ENCODE measurements at places on chromosomes 1 and 21. TPM values are rescaled to one million over a fixed set of nuclear protein-coding genes. Genes with fewer than 3 reads are reported as not detected.
A peak's percentile ranks its signal among the peaks of the same experiment; 100 is the strongest.

DNA sequence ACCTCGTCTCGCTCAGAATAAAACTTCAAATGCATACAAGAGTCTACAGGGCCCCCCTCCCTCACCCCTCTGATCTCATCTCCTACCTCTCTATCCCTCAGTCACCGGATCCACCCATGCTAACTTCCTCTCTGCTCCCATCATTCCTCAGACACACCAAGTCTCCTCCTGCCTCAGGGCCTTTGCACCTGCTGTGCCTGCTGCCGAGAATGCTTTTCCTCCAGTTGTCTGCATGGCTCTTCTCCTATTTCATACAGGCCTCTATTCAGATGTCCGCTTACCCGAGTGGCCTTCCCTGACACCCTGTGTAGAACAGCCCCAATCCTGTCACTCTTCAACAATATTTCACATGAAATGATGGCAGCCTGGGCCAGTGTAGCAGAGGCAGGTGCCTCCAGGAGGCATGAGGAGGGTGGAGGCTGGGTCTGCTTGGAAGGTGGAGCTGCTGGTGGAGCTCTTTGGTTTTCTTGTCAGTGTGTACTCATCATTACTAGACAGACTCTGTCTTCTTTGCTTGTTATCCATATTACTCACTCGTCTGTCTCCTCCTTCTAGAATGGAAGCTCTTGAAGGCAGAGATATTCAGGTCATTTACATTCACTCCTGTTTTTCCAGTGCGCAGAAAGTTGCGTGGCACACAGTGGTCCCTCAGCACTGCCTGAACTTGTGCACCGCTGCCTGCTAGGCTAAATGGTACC is 4.2 kb downstream of the SH2D2A start:
- DNase-seq = no peak

- DNase-seq = no peak
These were observed 234.1 kb downstream of the SDCCAG8 start for GRCh38 chr1:243489681-243490546.

The IL24 gene
- polyA plus RNA-seq = not detected

The TMEM59 gene
- 1,181 TPM for polyA plus RNA-seq

GRCh38 chr1:56223968-56224367 is 355.4 kb downstream of the PLPP3 start:
- DNase-seq = no peak

- no peak for DNase-seq
These were observed 1.3 kb downstream of the ATXN7L2 start for GRCh38 chr1:109485001-109485400.

DNA sequence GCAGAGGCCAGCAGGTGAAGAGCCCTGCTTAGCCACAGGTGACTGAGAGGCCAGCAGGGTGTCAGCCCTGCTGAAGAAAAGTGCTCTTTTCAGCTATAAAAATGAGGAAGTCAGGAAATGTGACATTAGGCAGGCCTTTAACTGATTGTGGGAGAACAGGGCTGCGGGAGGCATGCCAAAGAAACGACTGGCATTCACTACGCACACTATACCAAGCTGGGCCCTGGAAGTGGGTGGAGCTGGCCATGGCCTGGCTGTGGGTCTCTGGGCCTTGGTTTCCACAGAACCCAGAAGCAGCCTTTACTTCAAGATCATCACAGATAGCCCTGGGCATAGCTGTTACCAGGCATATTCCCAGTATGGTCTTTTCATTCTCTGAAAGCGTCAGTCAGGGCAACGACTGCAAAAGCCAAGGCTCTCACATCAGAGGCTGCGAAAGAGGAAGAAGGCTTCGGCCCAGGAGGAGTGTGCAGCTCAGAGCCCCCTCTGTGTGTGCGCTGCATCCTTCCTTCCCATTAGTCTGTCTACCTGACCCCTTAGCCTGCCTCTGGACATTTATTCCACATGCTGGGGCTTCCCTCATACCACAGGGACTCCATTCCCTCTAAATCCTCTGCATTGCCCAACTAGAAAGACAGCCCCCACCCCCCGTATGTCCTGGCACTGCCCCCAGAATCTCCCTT is 14.3 kb downstream of the SLC2A1 start:
- no peak for DNase-seq

The GPR89B gene
- 16.3 TPM for polyA plus RNA-seq

- peak; percentile 68 for DNase-seq
These were observed 2.7 kb upstream of the PRDM16 start for GRCh38 chr1:3066250-3066711.

- DNase-seq = no peak
These were observed 3.6 kb downstream of the FAM20B start for GRCh38 chr1:179029321-179029759.

- DNase-seq = peak; percentile 86
These were observed 204.3 kb downstream of the KCNJ6 start for GRCh38 chr21:37711836-37712568.

- DNase-seq = peak; percentile 87
These were observed 3.8 kb upstream of the PLEKHA6 start for GRCh38 chr1:204363335-204364114.

DNA sequence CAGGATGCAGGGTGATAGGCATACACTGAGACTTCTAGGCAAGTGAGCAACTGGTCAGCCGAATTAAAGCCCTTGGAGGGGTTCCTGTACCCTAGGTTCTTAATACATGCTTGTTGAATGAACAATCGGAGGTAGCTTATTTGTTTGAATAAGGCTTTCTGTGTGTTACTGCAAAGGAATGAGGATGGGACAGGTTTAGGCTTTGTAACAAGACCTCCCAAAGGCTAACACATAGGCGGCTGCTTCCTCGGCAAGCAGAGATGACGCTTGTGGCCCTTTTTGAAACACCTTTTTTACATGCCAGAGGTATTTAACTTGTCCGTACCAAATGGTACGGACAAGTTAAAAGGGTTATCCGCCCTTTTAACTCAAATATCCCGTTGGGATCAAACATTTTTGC is 511.6 kb downstream of the KIF26B start:
- DNase-seq = no peak

The FCRL5 gene
- not detected for polyA plus RNA-seq

The MYCL gene
- polyA plus RNA-seq = 7.8 TPM

DNA sequence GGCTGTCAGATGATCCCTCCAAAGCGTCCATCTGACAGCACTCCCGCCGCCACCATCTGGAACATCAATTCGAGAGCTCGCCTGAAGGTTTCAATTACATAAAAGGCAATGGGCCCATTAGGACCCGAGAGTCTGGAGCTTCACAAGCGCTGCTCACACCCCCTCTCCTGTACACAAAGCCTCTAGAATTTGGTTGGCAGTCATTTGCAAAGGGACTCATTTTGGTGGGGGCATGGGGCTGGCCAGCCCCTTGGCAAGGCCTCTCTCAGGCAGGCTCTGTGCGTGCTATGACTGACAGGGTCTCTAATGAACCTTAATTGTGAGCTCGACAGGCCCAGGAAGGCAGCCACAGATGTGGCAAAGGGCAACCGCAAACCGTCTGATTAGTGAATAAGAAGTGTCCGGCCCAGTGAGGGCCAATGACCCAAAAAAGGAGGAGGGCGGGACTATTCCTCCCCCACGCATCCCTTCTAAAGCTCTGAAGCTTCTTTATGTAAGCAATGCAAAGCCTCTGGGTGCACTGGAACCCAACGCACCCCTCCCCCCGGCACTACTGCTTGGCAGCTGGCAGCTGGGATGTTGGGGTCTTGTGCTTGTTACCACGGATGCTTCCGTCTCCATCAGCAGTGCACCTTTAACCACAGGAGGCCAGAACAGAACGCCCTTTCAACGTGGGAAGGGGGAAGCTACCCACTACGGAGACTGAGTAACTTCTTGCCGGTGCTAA is 79.4 kb downstream of the CAPZB start:
- DNase-seq = peak; percentile 47

The TCP10L gene
- polyA plus RNA-seq = 0.91 TPM

The NMNAT2 gene
- polyA plus RNA-seq = 0.99 TPM

DNA sequence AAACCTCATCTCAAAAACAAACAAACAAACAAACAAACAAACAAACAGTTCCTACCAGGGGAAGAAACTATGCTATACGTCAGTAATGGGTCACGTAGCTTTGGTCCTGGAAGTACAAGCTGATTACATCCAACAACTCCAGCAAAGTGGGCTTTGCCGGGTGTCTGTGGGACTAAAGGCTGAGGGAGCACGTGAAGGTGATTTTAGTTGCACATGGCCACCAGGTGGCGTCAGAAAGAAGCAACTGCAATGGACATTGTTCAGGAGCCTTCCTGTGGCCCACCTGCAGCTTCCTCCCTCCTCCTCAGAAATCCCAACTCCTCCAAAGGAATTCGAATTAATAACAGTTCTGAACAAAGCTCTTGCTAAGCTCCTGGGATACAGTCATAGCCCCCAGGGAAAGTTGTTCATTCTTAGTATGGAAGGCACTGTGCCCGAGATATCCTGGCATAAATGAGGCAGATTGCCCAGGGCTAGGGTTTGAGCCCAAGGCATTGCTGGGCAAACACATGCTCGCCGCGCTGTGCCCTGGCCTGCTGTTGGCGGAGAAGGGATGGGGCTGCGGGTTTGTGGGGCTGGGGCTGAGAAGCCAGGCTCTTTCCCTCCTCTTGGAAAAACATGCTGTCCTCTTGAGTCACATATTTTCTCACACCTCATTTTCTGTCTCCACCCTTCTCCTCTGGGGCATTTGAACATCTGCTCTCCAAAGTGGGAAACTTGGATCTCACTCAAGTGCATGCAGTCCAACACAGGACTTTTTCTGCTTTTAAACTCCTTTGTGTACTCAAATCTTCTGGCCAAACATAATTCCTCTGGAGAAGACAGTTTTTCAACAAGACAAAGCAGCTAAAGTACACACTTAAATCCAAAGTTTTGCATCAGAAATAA is 28.6 kb downstream of the AKNAD1 start:
- DNase-seq = peak; percentile 88

DNA sequence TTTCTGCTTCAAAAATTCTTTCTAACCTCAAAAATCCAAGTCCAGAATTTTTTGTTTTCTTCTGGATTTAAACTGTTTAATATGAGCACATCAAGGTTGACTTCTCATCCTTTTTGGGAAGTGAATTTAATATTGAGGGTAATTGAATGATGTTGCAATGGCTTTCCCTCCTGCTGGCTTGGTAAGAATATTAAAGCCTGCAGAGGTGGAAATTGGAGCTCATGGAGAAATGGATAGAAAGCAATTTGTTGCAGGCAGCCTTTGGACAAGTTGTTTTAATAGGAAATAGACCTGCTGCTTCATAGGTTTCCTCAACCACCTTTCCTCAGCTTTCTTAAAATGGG is 124.7 kb downstream of the SYT2 start:
- no peak for DNase-seq

DNA sequence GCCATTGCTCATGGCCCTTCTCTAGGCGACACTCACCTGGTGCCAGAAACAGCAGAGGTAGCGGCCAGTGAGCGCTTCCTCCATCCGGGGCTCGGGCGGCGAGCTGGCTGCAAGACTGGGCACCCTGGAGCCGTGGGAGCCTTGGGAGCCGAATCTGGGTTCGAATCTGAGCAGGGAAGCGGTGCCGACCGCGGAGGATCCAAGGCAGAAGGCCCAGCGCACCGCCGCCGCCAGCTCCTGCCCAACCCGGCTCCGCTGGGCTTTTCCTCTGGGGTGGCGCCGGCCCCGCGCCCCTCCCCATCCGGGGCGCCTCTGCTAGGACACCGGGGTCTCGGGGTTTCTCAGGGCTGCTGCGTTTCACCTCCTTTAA is 1.7 kb upstream of the PRDM16 start:
- DNase-seq = no peak

The MAP10 gene
- 2.1 TPM for polyA plus RNA-seq

DNA sequence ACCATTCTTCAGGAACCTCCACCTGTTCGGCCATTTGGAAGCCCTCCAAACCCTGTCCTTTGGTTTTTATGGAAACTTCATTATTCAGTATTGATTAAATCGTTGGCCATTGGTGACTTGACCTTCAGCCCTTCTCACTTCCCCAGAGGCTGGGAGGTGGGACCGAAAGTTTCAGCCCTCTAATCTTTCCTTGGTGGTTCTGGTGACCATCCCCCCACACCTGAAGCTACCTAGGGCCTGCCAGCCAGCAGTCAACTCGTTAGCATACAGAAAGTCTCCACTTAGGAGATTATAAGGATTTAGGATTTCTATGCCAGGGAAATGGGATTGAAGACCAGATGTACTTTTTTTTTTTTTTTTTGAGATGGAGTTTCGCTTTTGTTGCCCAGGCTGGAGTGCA is 6.7 kb downstream of the DHX9 start:
- DNase-seq = no peak

DNA sequence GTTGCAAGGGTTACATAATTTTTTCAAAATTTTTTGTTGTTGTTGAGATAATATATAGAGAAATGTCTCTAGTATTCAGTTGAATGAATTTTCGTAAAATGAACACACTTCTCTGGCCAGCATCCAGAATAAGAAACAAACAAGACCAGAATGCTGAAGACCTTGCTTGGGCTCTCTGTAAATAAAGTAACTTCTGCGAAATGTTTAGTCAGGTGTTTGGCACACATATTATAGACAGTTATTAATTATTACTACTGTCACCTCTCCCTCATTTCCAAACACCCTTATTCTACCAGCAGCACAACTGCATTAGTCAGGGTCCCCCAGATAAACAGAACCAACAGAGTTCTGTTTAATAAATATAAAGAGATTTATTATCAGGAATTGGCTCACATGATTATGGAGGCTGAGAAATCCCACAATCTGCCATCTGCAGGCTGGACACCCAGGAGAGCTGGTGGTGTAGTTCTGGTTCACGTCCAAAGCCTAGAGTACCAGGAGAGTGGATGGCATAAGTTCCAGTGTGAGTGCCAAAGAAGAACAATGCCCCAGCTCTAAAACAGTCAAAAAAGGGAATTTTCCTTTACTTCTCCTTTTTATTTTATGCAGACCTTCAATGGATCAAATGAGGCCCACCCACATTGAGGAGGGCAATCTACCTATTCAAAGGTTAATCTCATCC is 44.1 kb upstream of the KCND3 start:
- no peak for DNase-seq

The PRDM2 gene
- 13.7 TPM for polyA plus RNA-seq

The TIMM17A gene
- 88.3 TPM for polyA plus RNA-seq

DNA sequence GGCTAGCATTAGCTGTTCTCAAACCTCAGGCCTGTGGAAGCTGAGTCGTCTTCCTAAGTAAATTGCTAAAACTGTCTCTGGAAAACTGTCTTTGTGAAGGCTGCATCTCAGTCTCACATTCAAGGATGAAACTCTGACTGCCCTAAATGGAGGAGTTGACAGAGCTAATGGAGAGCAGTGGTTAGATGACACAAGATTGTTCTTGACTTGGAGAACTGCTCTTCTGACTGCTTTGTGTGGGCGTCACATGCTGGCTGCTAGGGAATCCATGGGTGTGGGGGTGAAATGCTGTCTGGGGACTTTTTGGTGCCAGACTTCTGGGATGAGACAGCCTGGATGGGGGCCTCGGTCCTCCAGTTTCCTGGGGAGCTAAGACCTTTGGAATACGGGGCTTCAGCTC is 24.5 kb upstream of the TSPAN2 start:
- no peak for DNase-seq

The GPR37L1 gene
- 0.47 TPM for polyA plus RNA-seq

GRCh38 chr1:83794384-83794783 is 204.5 kb downstream of the TTLL7 start:
- no peak for DNase-seq

DNA sequence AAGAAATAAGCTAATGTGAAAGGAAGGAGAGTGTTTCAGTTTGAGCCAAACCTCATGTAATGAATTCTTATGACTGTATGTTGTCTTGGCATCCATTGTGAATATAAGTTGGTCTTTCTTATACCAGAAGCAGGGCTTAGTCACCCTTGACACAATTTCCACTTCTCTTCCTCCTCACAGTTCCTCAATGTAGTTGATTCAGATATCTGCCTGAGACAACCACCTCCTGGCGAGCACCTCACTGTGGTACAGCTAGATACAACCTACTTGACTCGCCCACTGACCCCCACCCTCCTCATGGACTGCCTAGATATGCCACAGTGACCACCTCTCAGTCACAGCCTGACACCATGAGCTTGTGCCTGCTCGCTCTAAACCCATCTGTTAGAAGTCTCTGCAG is 45.6 kb downstream of the KYAT3 start:
- no peak for DNase-seq

- DNase-seq = no peak
These were observed 243.1 kb downstream of the LTN1 start for GRCh38 chr21:28749536-28749935.
